ENCODE measurements at places on chromosomes 5 and 9.

DNA sequence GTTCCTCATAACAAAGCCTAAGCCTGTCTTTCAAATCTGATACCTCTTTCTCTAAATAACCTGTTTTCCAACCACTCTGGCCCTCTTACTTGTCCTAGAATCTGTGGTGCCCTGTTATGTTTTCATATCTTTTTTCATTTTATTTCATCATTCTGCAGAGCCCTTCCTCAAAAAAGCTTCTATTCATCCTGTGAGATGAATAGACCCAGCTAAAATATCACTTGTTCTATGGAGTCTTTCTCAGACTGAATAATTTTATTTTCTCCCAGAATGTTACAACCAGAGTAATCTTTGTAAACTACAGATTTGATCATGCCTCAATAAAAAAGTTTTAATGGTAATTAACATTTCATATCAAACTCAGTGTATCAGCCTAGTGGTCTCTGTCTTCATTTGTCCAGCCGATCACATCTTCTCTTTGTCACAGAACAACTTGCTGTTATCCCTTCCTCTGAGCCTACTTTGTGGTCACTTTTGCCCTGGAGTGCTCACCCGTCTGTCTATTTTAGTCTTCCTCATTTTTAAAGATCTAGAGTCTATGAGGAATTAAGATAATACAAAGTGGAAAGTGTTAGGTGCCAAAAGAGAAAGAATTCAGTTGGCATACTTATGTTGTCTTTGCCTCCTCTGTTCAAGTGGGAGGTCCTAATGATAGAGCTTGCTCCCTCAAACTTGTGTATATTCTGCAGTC lies 77.8 kb downstream of the ZCCHC7 start:
- no peak for DNase-seq

GRCh38 chr9:29564564-29564963 lies 1991.3 kb upstream of the C9orf72 start:
- DNase-seq: no peak

DNA sequence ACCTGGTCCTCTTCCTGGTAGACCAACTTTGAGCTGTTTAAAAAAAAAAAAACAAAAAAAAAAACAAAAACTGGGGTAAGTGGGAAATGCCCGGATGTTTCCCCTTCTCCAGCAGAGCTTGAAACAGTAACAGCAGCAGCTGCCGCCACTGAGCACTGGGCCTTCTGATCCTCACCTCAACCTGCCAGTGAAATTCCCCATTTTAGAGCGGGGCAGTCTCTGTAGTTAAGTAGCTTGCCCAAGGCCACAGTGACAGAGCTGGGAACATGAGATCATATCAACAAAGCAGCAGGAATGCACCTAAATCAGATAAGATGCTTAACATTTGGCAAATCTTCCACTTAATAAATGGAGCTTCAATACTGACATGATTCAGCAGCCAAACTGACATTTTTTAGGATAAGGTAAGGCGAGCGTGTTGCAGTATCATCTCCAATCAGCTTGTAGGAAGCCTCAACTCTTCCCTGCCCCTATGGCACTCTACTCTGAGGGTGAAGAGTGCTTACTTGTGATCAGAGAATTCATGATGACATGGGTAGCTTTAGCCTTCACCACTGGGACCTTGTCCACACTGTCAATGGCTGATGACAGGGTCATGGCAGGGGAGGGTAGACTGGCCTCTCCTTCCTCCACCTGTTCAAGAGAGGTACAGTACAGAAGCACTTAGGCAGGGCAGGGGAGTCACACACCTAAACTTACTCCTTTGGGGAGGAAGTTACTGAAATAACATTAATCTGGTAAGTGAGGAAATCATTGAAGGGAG lies 9.3 kb downstream of the KIAA1191 start:
- DNase-seq: no peak

- DNase-seq: no peak
These were observed 7.0 kb downstream of the CDC42SE2 start for GRCh38 chr5:131270809-131271208.

GRCh38 chr5:41843456-41844370 lies 26.5 kb downstream of the OXCT1 start:
- DNase-seq: no peak

- no peak for DNase-seq
These were observed 212.8 kb downstream of the SLIT3 start for GRCh38 chr5:169088028-169088725.

DNA sequence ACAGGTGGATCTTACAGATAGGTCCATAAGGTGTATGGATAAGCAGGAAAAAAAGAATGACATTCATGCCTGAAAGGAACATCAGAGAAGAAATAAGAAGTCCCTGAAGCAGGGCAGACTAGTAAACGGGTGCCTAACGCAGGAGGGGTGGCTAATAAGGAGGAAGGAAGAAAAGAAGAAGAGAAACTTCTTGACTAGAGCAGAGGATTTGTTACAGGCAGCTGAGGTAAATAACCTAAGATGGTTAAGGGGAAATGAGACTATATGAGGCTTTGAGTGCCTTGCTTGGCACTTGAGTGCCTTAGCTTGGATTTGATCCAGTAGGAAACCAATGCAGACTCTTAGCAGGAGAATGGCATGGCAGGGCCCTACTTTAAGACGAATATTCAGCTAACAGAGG lies 313.5 kb upstream of the PDE4D start:
- no peak for DNase-seq

GRCh38 chr9:86838519-86839497 lies 108.5 kb downstream of the GAS1 start:
- DNase-seq: no peak

Data from GM18507 (cell line).